B cell (primary cell): ENCODE measurements at places on chromosomes 7 and 10. TPM values are rescaled to one million over a fixed set of nuclear protein-coding genes. Genes with fewer than 3 reads are reported as not detected.

Gene ADCYAP1R1
- not detected in 2 replicates for total RNA-seq

DNA sequence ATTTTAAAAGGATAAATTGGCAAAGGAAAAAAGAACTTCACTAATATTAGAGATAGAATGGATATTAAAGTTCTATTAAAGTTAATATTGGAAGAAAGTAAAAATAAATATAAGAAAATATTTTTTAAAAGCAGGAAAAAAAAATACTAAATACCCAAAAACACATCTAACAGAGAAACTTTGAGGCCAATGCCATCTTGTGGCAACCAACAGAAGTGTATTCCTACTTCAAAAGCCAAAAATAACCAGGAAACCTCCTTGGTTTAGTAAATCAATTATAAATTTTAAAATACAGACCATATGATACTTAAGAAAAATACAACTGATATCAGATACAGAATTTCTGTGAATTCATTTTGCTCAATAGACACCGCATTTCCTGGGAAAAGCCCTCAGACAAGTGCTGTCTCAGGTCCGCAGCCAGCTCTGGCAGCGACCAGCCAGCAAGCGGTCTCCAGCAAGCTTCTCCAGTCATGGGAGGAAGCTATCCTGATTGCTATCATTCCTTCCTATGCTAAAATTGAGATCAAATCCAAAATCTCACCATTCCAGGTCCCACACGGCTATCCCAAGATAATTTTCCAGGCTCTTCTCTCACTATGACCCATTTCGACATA lies 65.3 kb downstream of the LMBR1 start:
- DNase-seq = no peak

Gene CLCN1
- not detected in 2 replicates for total RNA-seq

Gene LRRC61
- total RNA-seq = 12.8 and 15.5 TPM in 2 replicates

- DNase-seq = no peak
Observed at GRCh38 chr10:112519133-112519761, 72.2 kb downstream of the VTI1A start.

Gene VAX1
- not detected in 2 replicates for total RNA-seq

DNA sequence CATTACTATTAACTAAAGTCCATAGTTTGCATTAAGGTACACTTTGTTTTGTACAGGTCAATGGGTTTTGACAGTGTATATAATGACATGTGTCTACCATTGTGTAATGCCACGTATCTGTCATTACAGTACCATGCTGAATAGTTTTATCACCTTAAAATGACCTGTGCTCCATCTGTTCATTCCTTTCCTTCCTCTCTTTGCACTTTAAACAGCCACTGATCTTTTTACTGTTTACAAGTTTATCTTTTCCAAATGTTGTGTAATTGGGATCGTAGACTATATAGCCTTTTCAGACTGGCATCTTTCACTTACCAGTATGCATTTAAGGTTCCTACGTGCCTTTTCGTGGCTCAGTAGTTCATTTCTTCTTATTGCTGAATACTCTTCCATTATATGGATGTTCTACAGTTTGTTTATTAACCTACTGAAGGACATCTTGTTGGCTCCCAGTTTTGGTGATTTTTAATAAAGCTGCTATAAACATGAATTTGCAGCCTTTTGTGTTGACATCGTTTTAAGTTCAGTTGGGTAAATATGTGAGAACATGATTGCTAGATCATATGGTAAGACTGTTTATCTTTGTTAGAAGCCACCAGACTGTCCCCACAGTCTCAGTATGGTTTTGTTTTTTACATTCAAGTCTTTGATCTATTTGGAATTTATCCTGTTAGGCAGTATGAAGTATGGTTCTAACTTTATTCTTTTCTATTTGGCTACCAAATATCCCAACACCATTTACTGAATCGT lies 24.7 kb downstream of the STAM start:
- DNase-seq = no peak

DNA sequence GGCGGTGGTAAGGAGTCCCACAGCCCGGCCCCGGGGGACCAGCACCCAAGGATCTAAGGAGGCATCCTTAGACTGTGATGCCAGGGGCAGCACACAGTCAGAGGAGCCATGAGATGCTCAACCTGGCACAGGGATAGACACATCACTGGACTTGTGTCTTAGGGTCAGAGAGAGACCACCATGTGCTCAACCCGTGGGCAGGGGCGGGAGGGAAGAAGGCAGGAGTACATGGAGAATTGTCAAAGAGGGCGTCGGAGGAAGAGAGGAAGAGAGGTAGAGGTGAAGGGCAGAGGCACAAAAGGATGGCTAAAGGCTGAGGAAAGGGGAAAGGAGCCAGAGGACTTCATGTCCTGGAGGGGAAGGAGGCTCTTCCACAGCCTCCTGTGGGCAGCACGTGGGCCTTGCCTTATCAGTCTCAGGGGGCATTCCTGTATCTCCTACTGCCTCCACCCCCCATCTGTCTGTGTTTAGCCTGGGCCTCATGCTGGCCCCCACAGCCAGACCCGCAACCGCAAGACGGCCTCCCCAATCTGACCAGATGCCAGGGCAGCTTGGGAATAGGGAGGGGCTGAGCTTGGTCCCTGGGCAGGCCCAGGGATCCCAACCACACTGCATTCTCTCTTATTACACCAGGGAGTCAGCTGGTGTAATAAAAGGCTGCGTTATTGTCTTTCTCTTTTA lies 2.2 kb downstream of the ADCY1 start:
- no peak for DNase-seq

DNA sequence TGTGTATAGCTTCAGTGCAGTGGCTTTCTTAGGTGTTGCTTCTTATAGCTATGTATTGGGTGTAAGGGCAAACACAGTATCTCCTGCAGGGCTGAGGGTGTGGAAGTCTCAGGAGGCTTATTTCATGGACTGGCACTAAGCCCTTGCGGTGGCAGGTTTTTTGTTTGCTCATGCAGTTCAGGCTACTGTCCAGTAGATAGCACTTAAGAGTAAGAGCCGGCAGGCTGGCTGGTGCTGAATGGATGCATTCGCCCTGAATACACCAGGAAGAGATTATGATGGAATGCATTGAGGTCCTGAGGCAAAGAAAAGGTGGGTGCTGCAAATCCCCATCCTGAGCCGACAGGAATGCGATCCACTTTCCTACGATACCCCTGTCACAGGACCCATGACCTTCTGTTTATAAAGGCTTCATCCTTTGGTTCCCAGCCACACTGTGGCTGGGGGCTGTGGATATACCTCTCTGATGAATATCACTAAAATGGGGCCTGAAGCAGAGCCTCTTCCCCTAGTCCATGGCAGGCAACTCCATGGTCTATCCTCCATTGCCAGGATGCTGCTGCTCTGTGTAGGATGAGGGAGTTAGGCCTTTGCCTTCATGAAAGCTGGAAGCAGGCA lies 44.9 kb downstream of the ANXA8 start:
- DNase-seq = no peak

Gene SLC18A3
- total RNA-seq = not detected in 2 replicates

Gene NME8
- total RNA-seq = not detected in 2 replicates

Gene LRRN3
- total RNA-seq = 0.20 TPM in 1 of 2 replicates, not detected in the other

DNA sequence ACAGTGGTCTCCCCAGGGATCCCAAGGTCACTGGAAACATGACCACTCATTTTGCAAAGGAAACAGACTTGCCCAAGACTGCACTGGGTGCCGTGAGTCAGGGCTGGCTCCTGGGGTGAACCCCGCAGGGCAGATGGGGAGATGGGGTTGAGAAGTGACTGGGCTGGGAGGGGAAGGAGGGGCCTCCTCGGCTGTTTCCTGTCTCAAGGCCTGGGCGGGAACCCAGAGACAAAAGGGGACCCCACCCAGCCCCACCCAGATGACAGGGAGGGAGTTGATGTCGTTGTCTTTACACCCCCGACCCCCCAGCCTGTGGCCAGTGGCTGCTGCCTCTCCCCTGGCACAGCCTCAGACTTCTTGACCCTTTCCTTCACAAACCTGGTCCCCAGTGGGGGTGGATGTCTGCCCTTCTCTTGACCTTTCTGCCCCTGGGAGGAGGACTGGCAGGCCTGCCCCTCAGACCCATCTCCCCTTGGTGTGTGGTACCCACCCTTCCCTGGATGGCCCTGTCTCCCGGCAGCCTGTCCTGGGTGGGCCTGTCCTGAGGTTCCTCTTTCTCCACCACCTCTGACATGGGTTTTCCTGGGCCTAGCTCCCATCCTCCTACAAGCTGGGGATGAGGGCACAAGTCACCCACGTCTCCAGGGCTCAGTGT lies 1.4 kb downstream of the MYO1G start:
- peak; percentile 61 for DNase-seq

DNA sequence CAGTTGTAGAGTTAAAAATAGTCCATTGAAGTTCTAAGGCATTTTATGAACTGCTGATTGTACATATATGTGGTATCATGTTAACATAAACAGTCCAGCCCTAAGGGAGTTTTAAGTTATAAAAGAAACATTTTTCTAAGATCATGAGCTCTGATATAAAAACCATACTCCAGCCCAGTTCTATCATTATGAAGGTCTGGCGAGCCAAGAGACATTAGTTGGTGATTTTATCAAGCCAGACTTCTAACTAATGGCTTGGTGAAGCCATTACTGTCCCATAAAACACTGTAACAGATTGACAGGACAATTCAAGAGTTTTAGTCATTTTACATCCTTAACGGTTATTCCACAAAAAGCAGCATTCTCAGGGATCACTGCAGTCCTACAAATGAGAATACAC lies 221.6 kb downstream of the RNLS start:
- DNase-seq = no peak

Gene ZNF282
- 25.7 and 26.8 TPM in 2 replicates for total RNA-seq

Gene BMPER
- not detected in 2 replicates for total RNA-seq

GRCh38 chr7:158362001-158362400 lies 225.6 kb downstream of the PTPRN2 start:
- no peak for DNase-seq

GRCh38 chr10:112784022-112784461 lies 166.0 kb upstream of the TCF7L2 start:
- no peak for DNase-seq

Gene CRTAC1
- not detected in 2 replicates for total RNA-seq

- DNase-seq = peak; percentile 21
Observed at GRCh38 chr10:77004917-77005564, 632.6 kb downstream of the KCNMA1 start.

DNA sequence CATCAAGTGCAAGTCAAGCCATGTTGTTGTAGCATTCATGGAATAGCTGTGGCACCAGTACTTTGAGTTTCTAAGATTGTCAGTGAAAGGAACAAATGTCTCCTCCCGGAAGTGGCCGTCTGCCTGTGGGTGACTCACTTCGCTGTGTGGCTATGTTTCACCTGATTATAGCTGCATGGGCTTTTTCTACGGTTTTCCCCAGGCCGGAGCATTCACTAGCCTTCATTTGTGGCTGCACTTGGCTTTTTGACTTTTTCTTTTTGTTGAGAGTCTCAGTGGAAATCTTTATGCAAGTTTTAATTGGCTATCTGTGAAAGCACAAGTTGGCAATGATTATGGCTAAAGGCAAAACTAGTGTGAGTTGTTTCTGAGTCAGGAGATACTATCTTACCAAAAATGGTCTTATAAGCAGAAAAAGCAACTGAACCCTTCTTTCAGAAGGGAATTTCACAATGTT lies 35.0 kb downstream of the SRI start:
- no peak for DNase-seq

DNA sequence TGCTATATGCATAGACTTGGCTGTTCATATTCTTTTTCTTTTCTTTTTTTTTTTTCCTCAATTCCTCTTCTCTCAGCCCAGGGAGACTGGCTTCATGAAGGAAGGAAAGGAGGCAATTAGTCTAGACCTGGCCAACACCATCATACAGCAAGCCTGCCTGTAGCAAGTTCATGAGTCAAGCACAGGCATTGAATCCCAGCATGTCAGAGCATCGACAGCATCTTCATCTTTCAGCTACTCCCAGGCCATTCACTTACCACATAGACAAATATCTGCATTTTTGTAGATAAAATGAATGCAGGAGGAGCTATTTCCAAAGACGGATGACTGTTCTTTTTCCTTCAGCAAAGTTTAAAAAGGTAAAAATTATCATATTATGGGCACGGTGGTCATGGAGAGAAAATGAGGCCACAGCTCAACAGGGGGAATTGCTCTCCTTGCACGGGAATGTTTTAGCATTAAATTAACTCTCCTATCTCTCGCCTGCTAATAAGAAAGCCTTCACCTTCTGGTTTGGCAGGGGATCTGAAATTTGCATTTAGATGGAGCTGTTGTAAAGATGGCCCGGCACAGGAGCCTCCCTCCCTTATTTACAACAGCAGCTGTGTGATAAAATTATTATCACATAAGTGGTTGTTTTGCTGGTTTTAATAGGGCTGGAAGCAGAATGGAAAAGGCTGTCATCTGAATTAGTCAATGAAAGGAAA lies 626.5 kb upstream of the AUTS2 start:
- no peak for DNase-seq

DNA sequence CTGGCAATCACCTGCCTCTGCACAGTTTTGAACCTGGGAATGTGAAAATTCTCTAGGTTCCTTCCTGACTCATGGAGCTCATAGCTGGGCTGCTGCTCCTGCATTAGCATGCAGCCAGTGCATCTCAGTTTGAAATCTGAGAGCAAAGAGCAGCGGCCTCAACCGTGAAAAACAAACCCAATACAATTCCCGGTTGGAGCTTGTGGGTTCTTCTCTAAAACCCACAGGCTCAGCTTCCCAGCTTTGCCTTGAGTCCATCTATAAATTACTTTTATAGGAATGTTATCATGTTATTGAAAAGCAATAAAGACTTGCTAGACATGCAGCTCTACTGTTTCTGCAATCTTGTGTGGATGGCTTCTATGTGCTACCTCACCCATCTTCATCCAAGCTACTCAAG lies 191.7 kb downstream of the CXCL12 start:
- no peak for DNase-seq

DNA sequence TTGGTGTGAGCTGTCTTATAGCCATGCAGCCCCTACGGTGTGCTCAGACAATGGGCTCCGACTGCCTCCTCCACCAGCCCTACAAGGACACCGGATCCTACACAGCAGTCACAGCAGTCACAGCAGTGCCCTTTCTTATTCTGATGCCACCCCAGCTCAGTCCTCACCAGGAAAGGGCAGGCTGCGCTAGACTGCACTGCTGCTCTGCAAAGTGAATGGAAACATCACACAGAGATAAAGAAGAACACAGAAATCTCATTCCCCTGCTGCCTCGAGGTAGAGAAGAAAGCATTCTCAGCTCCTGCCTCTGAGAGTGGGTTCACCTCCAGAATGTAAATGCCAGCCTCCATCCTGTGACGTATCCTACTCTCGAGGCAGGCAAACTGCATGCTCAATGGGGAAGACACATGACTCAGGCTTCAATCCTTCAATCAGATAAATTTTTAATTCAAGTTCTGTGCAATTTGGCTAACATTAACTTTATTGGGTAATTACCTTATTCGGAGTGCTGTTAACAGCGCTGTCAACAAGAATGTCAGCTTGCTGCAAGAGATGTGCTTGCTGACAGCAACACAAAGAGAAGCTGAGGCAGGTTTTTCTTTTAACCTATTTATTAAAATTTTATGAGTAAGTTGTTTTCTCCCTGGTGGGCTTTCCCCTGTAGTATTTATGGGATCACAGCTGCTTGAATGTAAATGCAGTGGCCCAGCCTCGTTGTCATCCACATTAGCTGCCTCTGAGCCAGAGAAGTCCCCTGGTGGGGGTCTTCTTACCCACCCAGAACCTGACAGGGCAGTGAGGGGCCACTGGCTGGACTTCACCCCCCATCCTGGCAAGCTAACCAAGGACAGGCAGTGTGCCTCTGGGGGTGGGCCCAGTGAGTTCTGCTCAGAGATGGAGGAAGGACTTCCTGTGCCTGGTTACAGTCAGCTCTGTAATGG lies 241.3 kb upstream of the KMT2E start:
- DNase-seq = no peak

Gene AOC1
- not detected in 2 replicates for total RNA-seq
